Activated CD8-positive, alpha-beta memory T cell treated with anti-CD3 and anti-CD28 coated beads for 36 hours (primary cell): ENCODE measurements at places on chromosomes 1 and 21. TPM values are rescaled to one million over a fixed set of nuclear protein-coding genes. Genes with fewer than 3 reads are reported as not detected.

OLIG2 gene
- not detected for total RNA-seq

MAGI3 gene
- 3.5 TPM for total RNA-seq

SELENOF gene
- total RNA-seq: 155 TPM

SLAMF7 gene
- total RNA-seq: 75.2 TPM

MARK1 gene
- not detected for total RNA-seq

SEC22B gene
- total RNA-seq: 21.4 TPM

ADAM30 gene
- not detected for total RNA-seq
